ENCODE measurements at places on chromosomes 5 and 9.

DNA sequence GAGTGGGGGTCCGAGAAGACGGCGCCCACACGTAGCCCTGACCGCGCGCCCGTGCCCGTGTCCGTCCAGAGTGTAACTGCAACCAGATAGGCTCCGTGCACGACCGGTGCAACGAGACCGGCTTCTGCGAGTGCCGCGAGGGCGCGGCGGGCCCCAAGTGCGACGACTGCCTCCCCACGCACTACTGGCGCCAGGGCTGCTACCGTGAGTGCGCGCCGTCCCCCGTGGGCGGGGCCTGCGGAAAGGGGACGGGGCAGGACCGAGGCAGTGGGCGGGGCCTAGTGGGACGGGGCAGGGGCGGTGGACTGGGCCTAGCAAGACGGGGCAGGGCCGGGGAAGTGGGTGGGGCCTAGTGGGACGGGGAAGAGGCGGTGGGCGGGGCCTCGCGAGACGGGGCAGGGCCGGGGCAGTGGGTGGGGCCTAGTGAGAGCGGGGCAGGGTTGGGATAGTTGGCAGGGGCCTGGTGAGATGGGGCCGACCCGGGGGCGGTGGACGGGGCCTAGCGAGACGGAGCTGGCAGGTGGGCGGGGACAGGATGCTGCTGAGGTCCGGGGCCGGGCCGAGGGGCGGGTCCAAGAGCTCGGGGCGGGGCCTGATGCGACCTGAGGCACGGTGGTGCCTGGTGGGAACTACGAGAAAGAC is 79.1 kb downstream of the NTNG2 start:
- DNase-seq, result peak; percentile 99

DNA sequence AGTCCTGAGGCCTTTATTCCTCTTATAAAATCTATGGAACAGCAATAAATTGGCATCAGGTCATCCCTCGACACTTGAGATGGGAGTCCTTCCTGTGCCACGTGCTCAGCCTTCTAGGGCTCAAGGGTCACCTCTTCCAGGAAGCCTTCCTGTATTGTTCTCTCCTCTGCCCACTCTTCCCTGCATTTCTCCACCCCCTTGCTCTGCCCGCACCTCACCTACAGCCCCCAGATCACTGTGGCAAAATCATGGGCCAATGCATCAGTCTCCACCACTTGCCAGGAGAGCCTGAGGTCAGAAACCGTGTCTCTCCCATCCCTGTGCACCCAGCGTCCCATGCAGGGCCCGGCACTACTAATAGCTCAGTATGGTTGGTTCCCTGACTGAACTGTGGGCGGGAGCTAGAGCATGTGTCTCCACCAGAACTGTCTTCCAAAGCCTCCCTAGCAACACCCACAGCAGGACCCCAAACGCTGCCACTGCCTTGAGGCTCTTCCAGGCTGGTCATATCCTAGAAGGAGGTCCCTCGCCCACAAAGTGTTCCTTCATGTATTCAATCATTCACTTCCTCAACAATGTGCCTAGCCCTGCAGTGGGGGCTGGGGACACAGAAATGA is 13.5 kb downstream of the DUSP1 start:
- DNase-seq, result no peak

- DNase-seq, result no peak
These were observed 10.7 kb upstream of the GCNT4 start for GRCh38 chr5:75062925-75063531.

GRCh38 chr9:27353474-27354229 is 56.7 kb upstream of the EQTN start:
- no peak for DNase-seq

DNA sequence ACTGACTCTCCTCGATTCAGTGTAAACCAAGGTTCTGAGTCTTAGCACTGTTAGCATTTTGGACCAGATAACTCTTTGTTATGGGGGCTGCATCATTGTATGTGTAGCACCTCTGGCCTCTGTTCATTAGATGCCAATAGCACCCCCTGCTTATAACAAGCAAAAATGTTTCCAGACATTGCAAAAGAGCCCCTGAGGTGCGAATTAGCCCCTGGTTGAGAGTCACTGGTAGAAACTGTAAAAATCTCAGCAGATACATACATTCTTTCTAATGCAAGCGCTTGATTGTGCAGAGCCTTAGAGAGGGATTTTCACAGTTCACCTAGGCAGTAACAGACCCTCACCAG is 2.8 kb downstream of the ADRB2 start:
- no peak for DNase-seq

- no peak for DNase-seq
These were observed 21.2 kb downstream of the LVRN start for GRCh38 chr5:115983519-115983918.

GRCh38 chr9:78971540-78971939 is 600.2 kb upstream of the TLE4 start:
- no peak for DNase-seq

GRCh38 chr9:87040410-87041009 is 93.2 kb upstream of the GAS1 start:
- no peak for DNase-seq

GRCh38 chr9:113261917-113262671 is 13.3 kb downstream of the CDC26 start:
- no peak for DNase-seq

- DNase-seq, result no peak
These were observed 388.3 kb downstream of the NR2F1-AS1 start for GRCh38 chr5:93192683-93193082.

GRCh38 chr5:5421149-5421960 is 1.1 kb upstream of the ICE1 start:
- DNase-seq, result no peak

- DNase-seq, result no peak
These were observed 236.9 kb downstream of the GLIS3 start for GRCh38 chr9:4062966-4063365.

GRCh38 chr5:32810804-32811203 is 99.7 kb downstream of the NPR3 start:
- no peak for DNase-seq

GRCh38 chr9:111902391-111903139 is 6.0 kb downstream of the UGCG start:
- no peak for DNase-seq

GRCh38 chr9:19935422-19935821 is 146.6 kb upstream of the SLC24A2 start:
- DNase-seq, result no peak

GRCh38 chr9:2621722-2622460 is at the start of gene VLDLR:
Gene VLDLR, plus strand, starts transcription at chr9:2621787. Its CDS starts 403 bp downstream, at chr9:2622190.
- DNase-seq, result no peak

DNA sequence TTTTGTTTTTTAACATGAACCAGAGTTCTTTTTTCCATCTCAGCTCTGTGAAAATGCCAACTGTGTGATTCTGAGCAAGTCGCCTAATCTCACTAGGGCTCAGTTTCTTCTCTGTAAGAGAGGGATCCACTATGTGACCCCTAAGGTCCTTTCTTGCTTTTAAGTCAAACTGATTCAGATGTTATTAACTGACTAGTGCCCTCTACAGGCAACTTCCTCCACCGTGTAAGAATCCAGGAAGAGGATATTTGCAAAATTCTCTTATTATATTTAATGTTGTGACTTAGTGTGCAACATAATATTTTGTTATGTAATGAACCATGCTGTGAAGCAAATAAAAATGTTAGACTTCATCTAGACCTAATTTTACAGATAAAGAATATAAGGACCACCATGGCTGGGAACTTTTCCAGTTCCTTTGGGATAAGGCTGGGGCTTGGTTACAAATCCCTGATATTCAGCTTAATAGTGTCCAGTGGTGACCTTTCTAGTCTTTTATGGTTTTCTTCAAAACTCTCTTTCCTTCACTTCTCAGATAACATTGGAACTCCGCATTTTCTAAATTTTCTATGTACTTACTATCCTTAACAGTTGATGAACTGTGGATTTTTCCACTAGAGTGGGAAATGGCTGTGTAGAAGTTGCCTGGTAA is 244.7 kb downstream of the PIK3R1 start:
- no peak for DNase-seq

GRCh38 chr5:129499208-129499852 is 39.2 kb downstream of the ADAMTS19 start:
- DNase-seq, result no peak

DNA sequence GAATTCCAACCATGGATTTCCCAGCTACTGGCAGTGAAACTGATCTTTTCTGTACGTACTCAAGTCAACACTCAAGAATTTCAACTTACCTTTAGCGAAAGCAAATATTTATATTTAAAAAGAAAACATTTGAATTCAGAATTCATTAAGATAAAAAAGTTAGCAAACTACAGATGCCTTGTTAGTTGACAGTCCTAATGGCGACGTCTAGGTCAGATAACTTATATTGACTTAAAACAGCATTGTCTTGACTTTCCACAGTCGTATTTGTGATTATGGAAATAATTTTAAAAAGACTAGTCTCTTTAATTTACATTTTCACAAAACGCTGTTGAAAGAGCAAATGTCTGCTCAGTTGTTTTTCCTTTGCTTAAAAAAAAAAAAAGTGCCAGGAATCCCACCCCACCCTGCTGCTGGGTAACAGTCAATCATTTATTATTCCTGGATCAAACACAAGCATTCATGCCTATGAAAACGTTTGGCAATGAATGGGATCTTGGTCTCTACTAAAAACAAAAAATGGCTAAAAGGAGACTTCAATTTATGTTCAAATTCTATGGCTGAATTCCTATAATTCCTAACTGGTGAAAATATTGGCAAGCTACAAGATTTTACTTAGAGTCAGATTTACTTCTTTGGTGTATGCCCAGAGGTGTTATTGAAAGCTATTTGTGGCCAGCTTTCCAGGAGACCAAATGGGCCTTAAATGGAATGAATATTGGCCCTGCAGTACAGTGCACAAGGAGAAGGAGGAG is 22.0 kb downstream of the OR2S2 start:
- no peak for DNase-seq

GRCh38 chr5:180155365-180155926 is 53.6 kb downstream of the RASGEF1C start:
- no peak for DNase-seq

DNA sequence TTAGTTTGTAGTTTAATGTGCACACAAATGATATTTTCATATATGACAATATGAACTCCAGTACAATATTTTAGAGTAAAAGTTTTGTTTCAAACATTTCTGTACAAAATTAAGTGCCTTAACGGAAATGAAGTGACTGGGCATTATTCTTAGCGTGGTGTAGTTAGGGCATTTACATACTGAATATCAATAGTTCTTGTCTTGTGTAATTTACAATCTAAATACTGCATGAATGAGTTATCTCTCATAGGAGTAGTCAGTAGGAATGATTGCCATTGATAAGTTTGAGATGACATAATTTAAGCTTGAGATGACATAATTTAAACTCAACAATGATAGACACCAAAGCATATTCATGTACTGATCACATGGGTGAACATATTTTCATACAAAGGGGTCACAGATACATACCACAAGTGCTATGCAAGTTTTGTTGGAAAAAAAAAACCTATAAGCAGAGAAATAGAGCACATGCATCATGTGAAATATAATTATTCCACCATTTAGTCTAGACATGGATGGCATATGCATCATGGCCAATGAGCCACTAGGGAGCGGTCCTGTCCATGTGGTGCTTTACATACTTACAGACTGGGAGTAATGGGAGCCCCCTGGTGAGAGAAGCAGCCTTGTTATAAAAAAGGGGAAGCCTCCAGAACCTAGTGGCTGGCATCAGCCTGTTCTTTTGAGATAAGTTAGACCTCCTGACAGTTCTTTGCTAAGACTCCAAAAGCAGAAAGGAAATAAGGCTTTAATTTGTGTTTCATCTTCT is 1523.9 kb downstream of the MAT2B start:
- DNase-seq, result no peak

- DNase-seq, result no peak
These were observed 26.8 kb upstream of the ADAMTSL1 start for GRCh38 chr9:18447131-18447530.

- DNase-seq, result no peak
These were observed 30.7 kb downstream of the ZNF354A start for GRCh38 chr5:178699681-178700253.

DNA sequence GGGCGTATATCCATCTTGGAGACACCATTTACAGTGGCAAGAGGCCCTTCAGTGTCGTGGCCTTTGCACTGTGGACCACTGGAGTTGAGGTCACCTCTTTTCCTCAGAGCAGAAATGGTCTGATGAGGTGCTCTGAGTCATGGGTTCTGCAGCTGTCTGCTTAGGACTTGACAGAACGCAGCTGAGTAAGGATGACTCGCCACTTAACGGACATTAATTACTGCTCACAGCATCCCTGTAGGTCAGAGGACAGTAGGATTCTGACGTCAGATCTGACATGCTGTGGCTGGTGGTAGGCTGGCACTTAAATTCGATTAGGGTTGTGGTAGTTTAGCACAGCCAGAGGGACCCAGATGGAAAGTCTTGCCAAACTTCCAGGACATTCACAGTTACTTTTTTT is 479.4 kb downstream of the DMAC1 start:
- DNase-seq, result no peak

DNA sequence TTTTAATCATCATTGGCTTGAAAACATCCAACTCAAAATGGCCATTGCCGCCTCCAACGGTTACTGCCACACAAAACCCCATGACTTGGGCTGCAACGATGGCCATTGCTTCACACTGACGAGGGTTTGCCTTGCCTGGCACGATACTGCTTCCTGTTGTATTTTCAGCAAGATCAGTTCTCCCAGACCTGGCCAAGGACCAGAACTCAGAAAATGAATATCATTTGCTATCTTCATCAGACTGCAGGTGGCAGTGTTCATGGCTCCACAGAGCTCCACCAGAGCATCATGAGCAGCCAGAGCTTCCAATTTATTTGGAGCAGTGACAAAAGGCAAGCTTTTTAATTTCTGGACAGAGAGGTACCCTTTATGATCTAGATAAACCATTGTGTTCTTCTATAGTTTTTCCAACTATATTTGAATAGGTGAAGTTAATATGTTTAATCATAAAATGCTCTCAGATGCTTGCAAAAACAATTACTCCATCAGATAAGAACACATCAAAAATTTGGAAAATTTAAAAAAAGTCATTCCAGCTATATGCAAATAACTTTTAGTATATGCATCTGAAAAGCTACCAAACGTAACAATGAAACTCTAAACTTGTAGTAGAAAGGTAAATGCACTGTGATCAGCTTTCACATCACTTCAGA is 10.4 kb downstream of the AMACR start:
- DNase-seq, result no peak

- DNase-seq, result no peak
These were observed 300.0 kb downstream of the YTHDC2 start for GRCh38 chr5:113813466-113813865.
